Frontal cortex (tissue), 4 donors: ENCODE measurements at places on chromosomes 5 and 9. TPM values are rescaled to one million over a fixed set of nuclear protein-coding genes. Genes with fewer than 3 reads are reported as not detected.

The ARSB gene
- total RNA-seq, result 20.4 TPM

The FOXD4L4 gene
- 0.41 TPM for total RNA-seq

The CACFD1 gene
- 22.8 TPM for total RNA-seq

The SNCB gene
- 15.5 TPM for total RNA-seq

The BARHL1 gene
- not detected for total RNA-seq

The PCDHA7 gene
- total RNA-seq, result 15.5 TPM

The QRFP gene
- total RNA-seq, result under 0.01 TPM

The RASEF gene
- 0.41 TPM for total RNA-seq

The C9orf50 gene
- not detected for total RNA-seq

The PAEP gene
- total RNA-seq, result not detected

The RFESD gene
- total RNA-seq, result 1.2 TPM

The FCN2 gene
- not detected for total RNA-seq

The ARSI gene
- 0.41 TPM for total RNA-seq

The CDC20B gene
- total RNA-seq, result not detected

The HK3 gene
- 0.41 TPM for total RNA-seq

The CCDC152 gene
- total RNA-seq, result 9.0 TPM

The PLPPR1 gene
- 249 TPM for total RNA-seq

The SHISAL2B gene
- not detected for total RNA-seq

The PCDHB12 gene
- 12.6 TPM for total RNA-seq

The PCDHB5 gene
- 7.3 TPM for total RNA-seq

The TNIP1 gene
- 15.1 TPM for total RNA-seq

The MTAP gene
- total RNA-seq, result 16.3 TPM

The CBY3 gene
- total RNA-seq, result not detected

The LRRC19 gene
- not detected for total RNA-seq

The SIT1 gene
- not detected for total RNA-seq

The TMEM232 gene
- 25.7 TPM for total RNA-seq

The PARP8 gene
- 48.5 TPM for total RNA-seq

The ANKRD31 gene
- 0.82 TPM for total RNA-seq

The INSYN2B gene
- total RNA-seq, result 0.82 TPM

The PRELID1 gene
- total RNA-seq, result 42.4 TPM

The RUFY1 gene
- total RNA-seq, result 26.1 TPM

The PCAT7 gene
- total RNA-seq, result not detected

The LCN6 gene
- total RNA-seq, result not detected

The ITK gene
- not detected for total RNA-seq

The NACC2 gene
- 3.7 TPM for total RNA-seq

The CDH9 gene
- 31.4 TPM for total RNA-seq

The PDE6A gene
- not detected for total RNA-seq

The SAXO1 gene
- not detected for total RNA-seq

The NINJ1 gene
- 2.9 TPM for total RNA-seq

The SLC34A1 gene
- total RNA-seq, result not detected

The AKNA gene
- total RNA-seq, result 3.3 TPM

The ZFP62 gene
- 57.5 TPM for total RNA-seq

The FGF18 gene
- 0.82 TPM for total RNA-seq
